ENCODE measurements at places on chromosomes 3 and 15.

DNA sequence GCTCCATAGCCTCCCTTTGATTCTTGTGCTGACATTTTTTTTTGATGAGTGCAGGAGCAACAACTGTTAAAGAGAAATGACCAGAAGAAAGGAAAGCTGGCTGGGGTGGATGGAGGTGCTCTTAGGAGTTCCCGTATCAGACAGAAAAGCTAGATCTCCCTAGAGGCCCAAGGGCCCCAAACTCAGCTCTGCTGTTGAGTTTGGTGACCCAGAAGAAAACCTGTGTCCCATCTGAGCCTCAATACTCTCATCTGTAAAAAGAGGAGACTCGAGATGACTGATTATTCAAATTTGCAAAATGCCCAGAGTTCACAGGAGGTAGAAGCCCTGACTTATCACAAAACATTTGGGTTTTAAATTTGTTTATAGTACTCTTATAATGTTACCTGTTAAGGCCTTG lies 142.4 kb downstream of the TIGIT start:
- no peak for DNase-seq

DNA sequence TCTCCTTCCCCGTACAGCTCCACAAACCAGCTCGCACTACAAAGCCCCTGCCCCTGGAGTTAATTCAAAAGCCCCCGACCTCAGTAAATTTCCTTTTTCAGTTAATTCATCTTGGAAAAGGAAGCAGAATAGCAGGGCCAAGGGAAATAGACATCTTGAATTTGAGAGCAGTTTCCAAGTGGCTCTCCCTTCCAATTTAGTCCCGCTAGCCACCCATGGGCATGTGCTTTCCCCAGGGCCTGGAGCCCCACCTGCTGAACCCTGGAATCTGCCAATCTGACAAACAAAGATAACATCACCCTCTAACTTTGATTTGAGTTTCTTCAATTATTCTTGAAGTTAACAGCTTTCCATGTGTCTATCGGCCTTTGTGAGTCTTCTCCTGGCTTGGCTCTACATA lies 31.7 kb downstream of the PRR20G start:
- no peak for DNase-seq

DNA sequence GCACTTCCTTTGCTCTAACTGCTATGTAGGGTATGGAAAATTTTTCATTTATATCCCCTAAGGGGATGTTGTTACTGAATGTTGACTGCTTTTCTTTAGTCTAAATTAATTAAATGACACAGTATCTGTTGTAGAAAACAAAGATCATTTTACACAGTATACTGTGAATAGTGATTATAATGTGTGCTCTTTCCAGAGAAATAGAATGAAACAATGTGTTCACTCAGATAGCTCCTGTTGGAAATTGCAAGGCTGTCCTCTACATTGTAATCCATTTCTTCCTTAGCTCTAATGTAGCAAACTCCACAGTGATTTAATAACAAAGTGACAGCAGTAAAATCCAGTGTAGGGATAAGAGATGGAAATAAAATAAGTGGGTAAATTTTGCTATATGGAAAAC lies 159.0 kb upstream of the VEPH1 start:
- no peak for DNase-seq

- DNase-seq = no peak
Measured at GRCh38 chr15:89398896-89399237, 64.2 kb upstream of the POLG start.

DNA sequence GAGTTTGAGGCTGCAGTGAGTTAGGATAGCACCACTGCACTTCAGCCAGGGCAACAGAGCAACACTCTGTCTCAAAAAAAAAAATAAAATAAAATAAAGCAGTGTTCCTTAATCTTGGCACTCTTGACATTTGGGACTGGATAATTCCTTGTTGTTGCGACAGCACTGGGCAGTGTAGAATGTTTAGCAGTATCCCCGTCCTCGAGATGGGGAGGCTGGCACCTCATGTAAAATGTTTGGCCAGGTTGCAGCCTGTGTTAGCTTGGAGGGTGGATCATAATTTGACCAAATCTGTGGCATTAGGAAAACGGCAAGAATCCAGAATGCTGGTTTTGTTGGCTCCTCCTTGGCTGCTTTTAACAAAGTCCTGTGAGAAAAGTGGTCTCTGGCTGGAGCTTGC lies 47.0 kb downstream of the ZNF445 start:
- no peak for DNase-seq

- DNase-seq = peak; percentile 92
Measured at GRCh38 chr15:63041974-63042876, at the start of gene TPM1. Gene TPM1 (plus strand): TSS chr15:63042747. CDS start chr15:63042830, 83 bp downstream.

DNA sequence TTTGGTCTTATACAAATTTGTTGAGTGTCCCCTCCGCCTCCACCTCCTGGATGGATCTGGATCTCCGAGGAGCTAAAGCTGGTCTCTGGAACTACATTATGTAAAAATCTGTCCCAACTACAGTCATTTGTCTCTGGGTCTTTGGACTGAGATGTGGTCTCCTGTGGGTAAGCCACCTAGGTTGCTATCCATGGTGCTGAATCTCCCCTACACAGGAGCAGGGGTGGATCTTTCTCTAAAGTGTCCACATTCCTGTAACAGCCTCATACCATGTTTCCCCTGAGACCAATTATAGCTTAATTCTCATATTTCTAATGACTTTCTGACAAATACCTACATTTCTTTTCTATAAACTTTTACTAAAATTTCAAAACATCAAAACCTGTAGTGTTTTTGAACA lies 625.8 kb downstream of the TAFA4 start:
- DNase-seq = no peak

DNA sequence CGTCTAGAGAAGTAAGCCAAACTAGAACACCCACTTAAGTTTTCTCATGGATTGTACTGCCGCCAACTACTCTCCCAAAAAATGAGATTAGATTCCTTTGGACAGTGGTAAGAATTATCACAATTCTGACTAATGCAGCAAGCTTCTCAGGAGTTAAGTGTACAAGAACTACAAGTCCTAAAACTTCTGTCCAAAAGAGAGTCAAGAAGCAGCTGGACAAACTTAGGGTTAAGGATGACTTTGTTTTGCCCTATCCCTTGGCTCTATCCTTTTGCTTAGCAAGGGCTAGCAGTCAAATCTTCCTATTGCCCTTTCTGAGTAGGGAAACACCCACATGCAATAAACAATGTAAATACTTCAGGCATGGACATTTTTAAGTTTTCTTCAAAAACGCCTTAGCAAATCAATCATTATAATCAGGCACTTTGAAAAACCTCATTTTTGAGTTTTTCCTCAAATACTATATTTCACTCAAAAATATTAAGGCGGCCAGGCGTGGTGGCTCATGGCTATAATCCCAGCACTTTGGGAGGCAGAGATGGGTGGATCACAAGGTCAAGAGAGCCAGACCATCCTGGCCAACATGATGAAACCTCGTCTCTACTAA lies 19.5 kb downstream of the RAF1 start:
- no peak for DNase-seq

DNA sequence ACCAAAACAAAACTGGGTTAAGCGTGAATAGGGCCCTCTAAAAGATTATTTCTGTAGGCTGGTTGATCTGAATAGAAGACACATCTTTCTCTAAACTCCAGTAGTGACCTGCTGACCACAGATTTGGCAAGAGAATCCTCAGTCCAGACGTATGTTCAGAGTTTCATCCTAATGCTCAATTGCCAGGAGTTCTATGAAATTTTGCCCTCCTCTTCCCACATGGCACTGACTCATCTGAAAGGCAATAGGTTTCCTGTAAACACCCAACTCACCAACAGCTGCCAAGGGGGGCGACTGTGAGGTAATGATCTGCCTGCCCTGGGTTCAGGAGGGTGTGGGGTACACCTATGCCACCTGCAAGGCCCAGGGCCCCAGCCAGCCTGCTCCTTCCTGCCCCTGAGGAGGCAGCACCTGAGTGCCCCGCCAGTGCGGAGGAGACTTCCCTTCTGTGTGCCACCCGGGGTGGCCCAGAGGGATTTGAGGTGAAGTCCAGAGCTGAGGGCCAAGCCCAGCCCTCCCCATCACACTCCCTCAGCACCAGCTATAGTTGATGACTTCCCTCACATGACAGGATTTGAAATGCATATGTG lies 8.4 kb upstream of the PLA2G4D start:
- no peak for DNase-seq

- DNase-seq = no peak
Measured at GRCh38 chr3:183038221-183038620, 57.9 kb upstream of the DCUN1D1 start.

DNA sequence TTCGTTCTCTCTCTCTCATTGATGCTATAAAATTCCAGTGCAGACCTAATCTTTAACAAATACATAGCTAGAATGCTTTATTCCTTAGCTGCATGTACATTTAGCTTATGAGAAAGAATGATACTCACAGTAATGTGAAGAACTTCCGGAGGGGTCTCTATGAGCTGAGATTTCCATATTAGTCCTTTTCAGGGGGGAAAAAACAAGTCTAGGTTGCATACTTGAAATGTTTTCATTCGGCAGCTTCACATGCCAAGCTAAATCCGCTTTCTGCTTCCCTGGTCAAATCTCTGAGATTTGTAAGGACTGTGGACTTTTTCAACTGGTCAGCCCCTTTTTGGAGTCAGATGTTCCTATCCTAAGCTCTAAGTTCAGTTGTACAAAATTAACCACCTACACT lies 111.5 kb upstream of the COL8A1 start:
- no peak for DNase-seq

DNA sequence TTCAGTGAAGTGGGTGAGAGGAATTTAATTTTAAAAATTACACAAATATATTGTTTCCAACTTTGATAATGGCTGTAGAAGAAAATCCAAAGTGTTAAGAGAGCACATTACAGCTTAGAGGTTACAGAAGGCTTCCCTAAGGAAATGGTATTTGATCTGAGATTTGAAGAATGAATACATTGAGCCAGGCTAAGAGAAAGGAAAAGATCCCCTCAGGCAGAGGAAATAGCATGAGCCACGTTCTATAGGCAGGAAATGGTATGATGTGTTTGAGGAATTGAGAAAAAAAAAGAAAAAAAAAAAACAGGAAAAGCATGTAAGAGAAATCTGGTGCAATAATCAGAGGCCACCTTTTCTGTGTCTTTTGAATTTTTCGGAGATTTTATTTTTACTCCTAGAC lies 48.6 kb downstream of the UNC13C start:
- no peak for DNase-seq

- DNase-seq = no peak
Measured at GRCh38 chr3:53702776-53703530, 143.3 kb downstream of the CHDH start.

DNA sequence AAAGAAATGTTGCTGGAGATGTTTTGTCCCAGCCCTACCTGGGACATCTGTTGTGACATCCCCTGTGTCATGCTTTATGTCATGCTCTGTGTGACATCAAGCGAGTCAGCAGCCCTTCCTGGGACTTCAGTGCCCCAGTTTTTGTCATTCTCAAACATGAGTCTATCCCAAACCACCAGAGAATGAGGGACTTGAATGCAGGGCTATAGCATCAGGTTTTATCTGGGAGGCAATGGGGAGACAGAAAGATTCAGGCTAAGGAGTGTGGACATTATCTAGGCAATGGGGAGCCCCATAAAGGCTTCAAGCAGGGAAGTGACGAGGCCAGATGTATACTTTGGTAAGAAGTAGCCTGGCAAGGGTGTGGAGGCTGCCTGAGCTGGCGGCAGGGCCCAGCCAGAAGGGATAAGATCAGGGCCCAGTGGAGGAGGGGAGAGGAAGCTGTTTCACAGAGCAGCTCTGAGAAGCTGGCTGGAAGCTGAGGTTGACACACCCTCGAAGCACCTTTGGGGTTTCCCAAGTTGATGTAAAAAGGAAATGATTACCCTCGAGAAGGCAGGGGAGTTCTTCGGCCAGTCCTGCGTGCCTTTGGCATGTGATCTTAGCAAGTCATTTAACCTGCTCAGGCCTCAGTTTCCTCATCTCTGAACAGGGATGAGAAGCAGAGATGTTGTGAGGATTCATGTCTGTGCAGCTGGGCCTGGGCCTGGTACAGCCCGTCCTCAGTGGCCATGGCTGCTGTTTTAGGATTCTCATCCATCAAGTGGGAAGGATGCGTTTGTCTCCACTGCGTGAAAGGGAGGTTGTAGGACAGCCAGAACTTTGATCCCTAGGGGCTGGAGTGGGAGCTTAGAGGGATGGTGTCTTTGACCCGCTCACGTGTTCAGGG lies 34.3 kb downstream of the IRAK2 start:
- no peak for DNase-seq

DNA sequence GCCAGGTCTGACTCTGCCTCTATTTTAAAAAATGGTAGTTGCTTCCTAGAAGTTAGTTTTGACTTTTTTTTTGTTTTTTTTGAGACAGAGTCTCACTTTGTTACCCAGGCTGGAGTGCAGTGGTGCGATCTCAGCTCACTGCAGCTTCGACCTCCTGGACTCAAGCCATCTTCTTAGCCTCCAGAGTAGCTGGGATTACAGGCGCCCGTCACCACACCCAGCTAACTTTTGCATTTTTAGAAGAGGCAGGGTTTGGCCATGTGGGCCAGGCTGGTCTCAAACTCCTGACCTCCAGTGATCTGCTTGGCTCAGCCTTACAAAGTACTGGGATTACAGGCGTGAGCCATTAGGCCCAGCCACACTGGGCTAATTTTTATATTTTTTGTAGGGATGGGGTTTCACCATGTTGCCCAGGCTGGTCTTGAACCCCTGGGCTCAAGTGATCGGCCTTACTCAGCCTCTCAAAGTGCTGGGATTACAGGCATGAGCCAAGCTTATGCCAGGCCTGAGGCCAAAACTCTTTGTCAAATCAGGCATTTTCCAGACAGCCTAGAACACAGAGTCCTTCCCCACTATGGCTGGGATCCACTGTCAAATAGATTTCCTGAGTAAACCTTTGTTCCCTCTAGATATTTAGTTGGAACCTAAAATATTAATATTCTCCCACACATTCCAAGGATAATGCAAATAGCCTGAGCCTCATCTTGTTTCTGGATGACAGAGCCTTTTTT lies 13.7 kb downstream of the C3orf62 start:
- no peak for DNase-seq

DNA sequence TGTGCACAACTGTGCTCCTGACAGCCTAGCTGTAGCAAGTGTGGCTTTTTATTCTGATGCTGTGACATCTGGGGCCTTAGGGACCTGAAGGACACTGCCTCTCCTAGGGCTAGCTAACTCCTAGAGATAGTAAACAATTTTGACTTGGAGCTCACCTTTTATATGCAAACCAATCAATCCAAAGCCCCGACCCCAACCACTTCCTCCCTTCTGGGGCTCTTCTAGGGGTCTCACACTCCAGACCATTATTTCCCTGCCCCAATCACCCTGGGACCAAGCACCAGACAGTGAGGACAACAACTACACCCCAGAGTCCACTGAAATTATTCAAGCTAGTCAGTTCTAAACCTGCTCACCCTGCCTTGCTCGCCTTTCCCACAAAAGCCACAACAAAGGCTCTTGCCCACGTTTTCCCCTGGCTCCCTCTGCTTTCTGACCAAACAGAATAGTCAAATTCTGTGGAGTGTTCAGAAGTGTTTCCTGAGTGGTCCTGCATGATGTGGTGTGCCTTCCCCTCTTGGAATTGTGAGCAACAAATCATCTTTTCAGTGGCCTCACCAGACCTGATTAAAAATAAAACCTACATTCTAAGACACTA lies 84.2 kb upstream of the WNT5A start:
- no peak for DNase-seq

- DNase-seq = no peak
Measured at GRCh38 chr15:65958835-65959234, 89.5 kb downstream of the RAB11A start.
